Activated T-cell treated with anti-CD3 and anti-CD28 coated beads, Interleukin-2, amount 50 U/mL, for 72 hours (primary cell): ENCODE measurements at places on chromosomes 16 and 17.

DNA sequence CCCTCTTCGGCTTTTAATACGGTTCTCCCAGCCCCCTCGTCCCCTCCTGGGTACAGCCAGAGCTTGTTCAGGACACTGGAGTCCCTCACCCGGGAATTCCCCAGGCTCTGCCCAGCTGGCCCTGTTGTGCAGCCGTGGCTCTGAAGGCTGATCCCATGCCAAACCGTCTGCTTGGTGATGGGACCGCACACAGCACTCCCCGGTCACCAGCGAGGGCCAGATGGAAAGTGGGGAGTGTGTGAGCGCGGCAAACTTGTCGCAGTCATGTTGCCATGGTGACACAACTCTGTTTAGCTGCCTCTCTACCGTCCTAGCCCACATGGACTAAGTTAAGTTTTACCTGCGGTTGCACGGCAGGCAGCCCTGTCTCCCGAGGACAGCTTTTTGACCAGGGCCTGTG lies 107.9 kb downstream of the RAP1GAP2 start:
- no peak for DNase-seq

DNA sequence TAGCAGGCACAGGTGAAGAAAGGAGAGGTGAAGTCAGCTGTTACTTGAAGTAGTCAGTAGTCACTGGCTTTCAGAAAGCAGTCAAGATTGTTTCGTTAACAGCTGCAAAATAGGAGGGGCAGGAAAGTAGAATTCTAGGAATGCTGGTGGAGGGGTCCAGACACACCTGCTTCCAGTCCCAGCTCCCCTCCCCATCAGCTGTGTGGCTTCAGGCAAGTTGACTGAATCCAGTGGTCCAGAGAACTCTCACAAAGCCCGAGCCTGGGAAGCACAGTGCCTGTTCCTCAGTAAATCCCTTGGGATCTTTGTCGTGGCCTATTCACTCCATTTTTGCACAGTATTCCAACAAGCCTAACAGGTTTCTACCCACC lies 4.6 kb upstream of the SOCS1 start:
- DNase-seq: no peak

DNA sequence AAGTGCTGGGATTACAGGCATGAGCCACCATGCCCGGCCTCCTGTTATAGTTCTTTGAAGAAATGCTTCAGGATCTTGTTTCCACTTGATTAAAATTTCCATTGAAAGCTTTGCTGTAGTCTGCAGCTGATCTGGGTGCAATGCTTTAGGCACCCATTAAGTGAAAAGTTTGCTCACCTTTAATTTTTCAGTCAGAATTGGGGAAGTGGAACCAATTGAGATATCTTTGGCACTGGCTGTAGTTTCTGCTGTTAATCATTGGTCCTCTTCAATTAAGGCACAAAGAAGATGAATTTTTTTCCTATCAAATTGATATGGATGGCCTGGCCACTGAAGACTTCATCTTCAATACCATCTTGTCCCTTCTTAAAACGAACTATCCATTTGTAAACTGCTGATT lies 336.1 kb upstream of the TBX2 start:
- DNase-seq: no peak

DNA sequence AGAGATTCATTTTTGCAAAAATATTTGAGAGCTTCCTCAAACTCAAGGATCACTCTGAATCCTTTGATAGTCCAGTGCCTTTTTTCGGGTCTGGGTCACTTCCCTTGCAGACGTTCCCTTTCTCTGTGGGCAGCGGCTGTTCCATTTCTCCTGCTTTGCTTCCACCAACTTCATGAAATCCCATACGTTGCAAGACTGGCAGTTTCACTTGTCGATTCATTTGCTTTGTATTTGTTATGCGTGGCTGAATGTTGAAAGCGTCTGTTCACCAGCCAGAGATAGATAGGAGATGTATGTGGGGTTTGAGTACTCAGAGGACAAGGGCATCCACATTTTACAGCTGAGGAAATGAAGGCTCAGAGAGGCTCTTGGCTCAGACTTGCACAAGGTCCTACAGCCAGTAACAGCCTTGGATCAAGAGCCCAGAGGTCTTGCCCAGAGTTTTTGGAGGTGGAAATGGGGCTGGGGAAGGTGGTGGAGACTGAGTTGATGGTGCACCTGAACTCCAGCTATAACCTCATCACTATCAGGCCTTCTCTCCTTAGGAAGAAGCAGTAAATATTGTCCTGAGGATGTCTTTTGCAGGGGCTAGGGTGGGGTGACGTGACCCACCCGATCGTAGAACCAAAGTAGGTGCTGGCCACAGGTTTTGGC lies 1.3 kb upstream of the CCDC102A start:
- DNase-seq: no peak

DNA sequence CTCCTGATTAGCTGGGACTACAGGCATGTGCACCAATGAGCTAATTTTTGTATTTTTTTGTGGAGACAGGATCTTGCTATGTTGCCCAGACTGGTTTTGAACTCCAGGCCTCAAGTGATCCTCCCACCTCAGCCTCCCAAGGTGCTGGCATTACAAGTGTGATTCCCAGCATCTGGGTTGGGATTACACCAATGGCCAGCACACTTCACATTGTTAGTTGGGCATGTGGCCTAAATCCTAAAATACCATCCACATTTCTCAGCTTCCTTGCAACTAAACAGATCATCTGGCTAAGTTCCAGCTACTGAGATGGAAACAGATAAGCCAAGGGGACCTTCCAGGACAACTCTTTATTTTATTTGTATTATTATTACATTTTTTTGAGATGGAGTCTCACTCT lies 9.9 kb downstream of the RABEP2 start:
- DNase-seq: no peak

- DNase-seq: no peak
Observed at GRCh38 chr16:89300311-89300975, 82.9 kb downstream of the ZNF778 start.

DNA sequence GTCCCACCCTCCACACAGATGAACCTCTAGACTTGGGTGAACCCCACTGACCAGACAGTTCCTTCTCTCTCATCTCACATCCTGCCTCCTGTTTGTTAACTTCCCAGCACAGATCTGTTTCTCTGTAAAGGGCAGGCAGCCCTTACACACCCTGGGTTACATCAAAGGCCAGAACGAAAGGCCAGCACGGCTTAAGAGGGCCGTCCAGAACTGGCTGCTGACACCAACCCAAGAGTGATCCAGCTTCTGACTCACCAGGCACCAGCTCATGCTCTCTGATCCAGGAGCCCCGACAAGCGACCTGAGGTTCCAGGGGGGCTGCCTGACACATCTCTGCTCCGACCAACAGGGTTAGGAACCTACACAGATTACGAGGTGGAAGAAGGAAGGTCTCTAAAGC lies 86.9 kb downstream of the MRM3 start:
- DNase-seq: no peak

DNA sequence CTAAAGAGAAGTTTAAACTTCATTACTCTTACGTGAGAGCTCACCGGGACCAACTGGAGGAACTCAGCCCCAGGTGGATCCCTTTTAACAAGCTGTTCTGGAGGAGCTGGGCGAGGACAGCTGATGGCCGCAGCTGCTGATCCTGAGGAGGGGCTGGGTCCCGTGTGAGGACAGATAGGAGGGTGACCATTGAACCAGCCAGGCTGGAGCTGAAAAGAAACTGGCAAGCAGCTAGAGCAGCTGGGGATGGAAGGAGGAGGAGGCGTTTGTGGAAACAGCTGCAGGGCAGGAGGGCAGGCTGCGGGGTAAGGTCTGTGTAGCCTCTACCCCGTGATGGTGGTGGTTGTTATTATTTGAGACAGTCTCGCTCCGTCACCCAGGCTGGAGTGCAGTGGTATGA lies 119.5 kb downstream of the AATF start:
- DNase-seq: no peak
